NK-92 treated with Interleukin-12 subunit alpha and Interleukin-12 subunit beta, amount 100 ng/mL, for 24 hours (cell line): ENCODE measurements at places on chromosomes 6 and 20.

DNA sequence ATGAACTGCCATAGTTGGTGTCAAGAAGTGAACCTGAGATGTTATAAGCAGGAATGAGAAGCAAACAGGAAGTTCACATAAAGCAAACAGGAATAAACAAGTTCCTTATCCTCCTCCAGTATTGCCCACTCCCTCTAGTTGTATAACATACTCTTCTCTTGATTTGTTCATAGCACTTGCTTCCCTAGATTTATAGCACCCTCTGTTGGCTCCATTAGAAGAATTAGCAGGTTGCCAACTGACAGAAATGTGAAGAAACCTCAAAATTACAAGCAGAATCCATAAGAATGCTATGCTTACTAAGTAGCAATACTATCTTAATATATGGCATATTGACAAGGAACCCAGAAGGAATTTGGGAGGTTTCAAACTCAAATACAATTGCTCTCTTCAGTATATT, 195.4 kb downstream of the TBX18 start:
- no peak for DNase-seq

DNA sequence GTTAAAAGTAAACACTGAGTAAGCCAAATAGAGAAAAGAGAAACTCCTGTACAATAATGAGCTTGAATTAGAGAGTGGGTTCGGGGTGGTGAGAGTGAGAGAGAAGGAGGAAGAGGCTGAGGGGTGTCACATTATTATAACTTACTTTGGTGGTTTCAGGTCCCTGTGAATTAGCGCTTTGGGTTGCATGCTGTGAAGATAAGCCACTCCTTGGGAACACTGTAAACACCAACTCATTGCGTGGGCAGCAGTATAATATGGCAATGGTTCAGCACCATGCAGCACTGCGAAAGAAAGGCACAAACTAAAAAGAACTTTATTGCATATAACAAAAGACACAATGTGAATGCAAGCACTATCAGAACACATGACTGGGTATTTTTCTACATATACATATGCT, 26.9 kb downstream of the MAP3K7 start:
- no peak for DNase-seq

DNA sequence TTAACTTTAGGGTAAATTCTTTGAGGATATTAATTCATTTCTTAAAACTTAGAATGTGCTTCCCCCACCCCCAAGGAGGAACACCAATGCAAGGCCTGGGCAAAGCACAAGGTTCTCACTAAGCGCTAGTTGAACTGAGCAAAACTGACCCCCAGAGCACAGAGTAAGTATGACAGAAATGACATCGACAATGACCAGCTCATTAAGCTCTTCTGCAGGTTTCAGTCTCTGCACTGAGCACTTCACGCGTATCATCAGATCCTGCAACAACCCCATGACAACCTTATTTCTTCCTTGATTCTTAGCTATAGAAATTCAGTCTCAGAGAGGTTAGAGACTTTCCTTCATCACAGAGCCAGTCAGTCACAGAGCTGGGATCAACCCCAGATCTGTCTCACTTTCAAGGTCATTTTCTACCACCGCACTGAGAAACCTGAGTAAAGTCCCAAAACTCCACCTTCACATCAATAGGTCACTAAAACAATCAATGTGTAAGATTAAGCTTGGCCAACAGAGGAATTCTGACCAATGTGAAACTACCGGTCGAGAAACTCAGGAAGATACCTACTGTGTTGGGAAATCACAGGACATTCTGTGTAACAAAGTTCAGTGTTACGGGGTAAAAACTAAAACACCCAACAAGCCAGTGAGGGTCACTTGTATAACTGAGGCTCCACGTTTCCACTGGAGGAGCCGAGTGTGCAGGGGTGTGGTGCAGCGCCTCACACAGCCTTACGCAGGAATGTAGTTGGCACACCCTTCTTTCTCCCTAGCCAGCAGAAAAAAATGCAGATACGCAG, 129.0 kb upstream of the FOXQ1 start:
- DNase-seq, result no peak

DNA sequence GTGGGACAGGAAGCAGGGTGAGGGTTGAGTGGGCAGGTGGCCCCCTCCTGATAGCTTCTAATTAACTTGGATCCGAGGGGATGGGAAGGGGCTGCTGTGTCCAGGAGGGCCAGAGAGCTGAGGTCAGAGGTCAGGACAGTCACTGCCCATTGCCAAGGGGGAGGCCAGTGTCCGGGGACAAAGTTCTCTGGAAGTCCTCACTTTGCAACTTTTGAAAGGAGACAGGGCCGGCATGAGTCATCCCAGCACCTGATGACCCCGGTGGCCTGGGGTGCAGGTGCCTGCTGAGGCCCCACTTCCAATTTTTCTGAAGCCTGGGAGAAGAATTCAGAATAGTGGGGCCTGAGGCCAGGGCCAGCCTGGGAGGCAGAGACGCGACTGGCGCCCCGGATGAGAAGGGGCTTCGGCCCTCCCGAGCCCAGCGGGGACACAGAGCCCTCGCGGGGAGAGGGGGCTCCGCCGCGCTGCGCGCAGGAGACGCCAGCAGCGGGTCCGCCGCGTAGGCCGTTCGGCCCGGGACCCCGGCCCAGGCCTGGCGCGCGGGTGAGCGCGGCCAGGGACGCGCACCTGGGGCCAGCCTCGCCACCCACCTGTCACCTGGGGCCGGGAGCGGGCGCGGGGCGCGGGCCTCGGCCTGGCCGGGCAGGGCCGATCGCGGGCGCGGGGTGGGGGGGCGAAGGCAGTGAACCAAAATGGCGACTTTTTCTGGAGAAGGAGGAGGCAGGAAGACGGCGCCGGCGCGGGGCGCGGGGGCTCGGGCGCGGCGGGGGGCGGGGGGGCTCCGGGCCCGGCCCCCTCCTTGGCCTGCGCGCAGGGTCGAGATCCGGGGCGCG, 586 bp downstream of the ZNF512B start:
- no peak for DNase-seq
